ENCODE measurements at places on chromosomes 7 and 10.

- no peak for DNase-seq
Measured at GRCh38 chr7:1402791-1403637, 56.3 kb downstream of the MICALL2 start.

- no peak for DNase-seq
Measured at GRCh38 chr7:17166824-17167379, 131.6 kb upstream of the AHR start.

DNA sequence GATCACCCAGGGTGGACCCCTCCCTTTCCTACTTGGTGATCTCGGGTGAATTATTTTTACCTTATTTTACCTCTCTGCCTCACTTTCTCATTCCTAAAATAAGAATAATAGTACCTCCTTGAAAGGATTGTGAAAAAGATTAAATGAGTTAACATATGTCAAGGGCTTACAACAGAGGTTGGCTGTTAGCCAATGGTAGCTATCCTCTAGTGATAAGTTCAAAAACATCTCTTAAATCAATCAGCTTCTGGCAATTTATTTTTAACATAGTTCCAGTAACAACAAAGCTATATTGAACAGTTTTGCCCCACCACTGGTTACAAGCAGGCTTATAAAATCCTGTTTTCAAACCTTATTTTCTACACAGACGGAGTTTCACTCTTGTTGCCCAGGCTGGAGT, 45.4 kb downstream of the TMEM168 start:
- DNase-seq, result no peak

GRCh38 chr10:3295582-3296151, 123.1 kb upstream of the PITRM1 start:
- DNase-seq, result no peak

- peak; percentile 79 for DNase-seq
Measured at GRCh38 chr10:70816220-70816894, 609 bp downstream of the SGPL1 start.

DNA sequence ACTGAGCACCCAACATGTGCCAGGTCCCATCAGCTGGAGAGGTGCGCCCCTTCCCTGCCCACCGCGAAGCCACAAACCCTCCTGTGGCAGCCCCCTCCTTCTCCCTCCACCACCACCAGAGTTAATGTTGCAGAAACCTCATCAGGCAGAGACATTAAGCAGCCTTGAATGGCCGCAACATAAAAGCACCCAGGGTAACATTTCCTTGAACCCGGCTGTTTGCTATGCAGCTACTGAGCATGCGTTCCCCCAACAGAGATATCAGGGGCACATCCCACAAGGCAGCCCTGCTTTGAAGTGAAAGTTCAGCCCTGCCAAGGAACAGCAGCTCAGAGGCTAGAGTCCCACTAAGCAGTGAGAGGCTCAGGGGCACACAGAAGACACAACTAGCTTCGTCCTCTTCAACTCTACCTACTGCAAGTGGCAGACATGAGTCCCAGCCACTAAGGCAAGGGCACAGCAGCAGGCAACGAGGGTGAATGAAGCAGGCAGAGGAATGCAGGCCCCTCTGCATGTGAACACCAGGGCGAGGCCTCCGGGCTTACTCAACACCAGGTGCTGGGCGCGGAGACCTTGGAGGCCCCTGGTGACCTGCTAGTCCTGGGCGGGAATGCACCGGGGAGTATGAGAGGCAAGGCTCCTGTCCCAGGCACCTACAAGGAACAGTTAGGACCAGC, 107.4 kb downstream of the SLIT1 start:
- no peak for DNase-seq

GRCh38 chr7:131642429-131642828, 86.0 kb upstream of the PODXL start:
- no peak for DNase-seq

- no peak for DNase-seq
Measured at GRCh38 chr10:17782921-17783665, 26.1 kb upstream of the MRC1 start.

DNA sequence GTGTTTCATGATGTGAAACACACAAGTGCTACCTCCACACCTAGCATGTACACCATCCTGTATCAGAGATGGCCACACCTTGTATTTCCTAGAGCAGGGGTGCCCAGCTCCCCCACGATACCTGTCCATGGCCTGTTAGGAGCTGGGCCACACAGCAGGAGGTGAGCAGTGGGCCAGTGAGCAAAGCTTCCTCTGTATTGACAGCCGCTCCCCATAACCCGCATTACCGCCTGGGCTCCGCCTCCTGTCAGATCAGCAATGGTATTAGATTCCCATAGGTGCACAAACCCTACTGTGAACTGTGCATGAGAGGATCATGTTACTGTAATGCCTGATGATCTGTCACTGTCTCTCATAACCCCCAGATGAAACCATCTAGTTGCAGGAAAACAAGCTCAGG, 145.6 kb upstream of the RNF32 start:
- DNase-seq, result no peak
